ENCODE measurements at places on chromosomes 5 and 9.

DNA sequence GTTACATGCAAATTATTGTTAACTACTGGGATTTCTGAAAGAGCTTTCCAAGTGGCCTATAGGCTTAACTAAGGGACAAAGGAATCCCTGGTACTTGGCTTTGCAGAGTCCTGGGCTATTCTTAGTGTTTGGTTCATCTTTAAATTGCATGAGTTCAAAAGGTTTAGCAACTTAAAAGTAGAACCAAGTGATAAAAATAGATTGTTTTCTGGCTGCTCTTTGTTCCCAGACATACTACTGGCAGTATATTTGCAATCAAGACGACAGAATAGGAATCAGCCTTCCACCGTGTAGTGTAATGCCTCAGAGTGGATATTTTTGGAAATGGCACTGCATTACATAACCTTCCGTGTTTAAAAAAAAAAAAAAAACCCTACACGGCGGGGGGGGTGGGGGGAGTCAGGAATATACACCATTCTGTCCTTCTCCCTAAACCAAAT is 1.0 kb downstream of the NREP start:
- no peak for DNase-seq

GRCh38 chr5:132215329-132215728 is 12.3 kb downstream of the P4HA2 start:
- DNase-seq: peak; percentile 66

- DNase-seq: no peak
Measured at GRCh38 chr9:13163287-13163686, 116.2 kb downstream of the MPDZ start.

GRCh38 chr5:143207058-143207457 is 196.4 kb downstream of the NR3C1 start:
- DNase-seq: no peak

GRCh38 chr5:170443624-170444023 is 54.5 kb upstream of the KCNMB1 start:
- DNase-seq: no peak

- no peak for DNase-seq
Measured at GRCh38 chr5:17828681-17829080, 194.4 kb downstream of the TAF11L14 start.

GRCh38 chr9:109203761-109204360 is 36.8 kb upstream of the FRRS1L start:
- DNase-seq: no peak

GRCh38 chr9:109469646-109470358 is 28.3 kb downstream of the PTPN3 start:
- DNase-seq: peak; percentile 69

DNA sequence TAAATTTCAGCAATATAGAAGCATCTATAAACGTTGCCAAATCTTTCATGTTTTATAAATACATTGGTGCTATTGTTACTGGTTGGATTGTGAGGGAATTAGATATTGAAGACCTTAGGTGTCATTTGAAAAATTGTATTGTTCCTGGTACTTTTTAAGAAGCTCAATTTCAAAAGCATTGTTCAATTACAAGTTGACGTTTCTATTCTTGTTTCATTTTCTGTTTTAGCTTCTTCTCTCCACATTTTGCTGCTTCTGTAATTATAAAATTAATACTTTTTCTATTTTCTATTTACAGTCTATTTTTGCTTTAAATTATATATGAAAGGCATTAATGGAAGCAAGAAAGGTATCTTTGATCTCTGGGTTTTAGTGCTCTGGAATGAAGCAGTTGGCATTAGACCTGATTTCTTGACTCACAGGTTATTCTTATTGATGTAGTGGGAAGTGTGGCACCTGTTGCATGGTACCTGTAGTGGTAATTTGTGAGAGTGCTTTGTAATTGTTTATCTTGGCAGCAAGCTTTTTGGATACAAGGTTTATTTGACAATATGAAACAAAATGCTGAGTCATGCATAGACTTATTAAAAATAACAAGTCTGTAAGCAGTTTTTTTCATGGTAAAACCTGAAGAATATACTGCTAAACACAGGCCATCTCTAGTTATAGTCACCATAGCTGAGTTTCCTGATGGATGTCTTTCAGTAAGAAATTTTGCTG is 13.2 kb downstream of the MACIR start:
- peak; percentile 86 for DNase-seq

DNA sequence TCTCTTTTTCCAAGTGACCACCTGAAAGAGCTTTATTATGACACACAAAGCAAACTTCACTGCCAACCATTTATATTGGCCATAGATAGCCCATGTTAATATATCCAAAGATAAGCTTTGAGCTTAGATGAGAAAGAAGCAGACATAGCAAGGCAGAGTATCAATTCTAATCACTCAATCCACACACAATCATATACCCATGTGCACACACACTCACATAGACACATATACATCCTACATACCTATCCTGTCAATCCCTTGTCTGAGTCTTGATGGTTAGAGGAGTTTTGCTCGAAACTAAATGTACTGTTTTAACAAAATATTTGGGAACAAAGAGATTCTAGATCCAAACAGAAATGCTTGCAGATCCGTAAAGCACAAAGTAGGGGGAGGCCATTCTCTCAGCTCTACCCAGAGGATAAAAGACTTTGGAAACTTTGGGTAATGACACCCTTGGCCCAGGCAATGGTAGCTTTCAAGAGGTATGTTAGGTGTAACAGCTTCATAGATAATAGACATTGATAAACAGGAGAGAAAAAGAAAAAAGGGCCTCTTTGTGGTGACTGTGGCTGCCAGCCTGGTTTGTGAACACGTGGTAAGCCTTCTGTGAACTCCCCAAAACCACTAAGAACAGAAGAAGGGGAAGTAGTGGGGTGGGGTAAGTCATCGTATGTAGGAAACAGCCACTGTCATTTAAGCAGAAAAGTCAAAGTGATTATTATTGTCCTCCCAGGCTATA is 121.6 kb downstream of the TLR4 start:
- no peak for DNase-seq

GRCh38 chr5:179727106-179727505 is 5.5 kb upstream of the MAML1 start:
- no peak for DNase-seq

DNA sequence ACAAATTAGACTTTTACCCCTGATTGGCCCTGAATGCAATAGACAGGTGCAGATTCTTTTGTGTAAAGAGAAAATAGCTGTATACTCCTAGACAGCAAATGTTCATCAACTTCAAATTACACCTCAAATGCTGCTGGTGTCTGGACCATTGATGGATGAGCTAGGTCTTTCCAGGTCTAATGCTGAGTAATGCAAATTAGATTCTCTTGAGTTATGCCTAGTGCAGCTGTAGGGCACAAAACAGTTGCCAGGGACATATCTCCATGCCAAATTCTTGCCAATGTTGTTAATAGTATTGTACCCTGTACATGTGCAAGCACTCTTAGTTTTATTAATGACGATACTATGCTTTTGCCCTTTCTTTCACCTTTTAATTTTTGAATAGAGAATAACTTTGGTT is 72.3 kb upstream of the CNTLN start:
- DNase-seq: no peak

- no peak for DNase-seq
Measured at GRCh38 chr5:57577432-57578175, 95.0 kb upstream of the ACTBL2 start.

DNA sequence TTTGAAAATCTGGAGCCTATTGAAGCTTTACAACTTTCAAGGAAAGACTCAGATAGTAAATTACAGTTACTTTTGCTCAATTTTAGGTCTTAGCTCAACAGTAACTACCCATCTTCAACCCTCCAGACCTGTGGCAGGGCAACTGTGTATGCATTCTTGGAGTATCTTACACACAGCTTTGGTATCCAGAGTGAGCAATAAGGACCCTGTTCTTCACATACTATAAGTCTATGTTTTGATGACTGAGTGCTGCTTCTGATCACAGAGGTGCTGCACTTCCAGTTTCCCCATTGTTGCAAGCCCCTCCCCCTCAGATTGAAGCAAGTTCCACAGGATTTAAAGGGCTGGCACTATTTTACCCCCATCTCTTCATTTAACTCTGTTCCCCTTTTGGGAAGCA is 737.4 kb upstream of the GRAMD2B start:
- no peak for DNase-seq

GRCh38 chr5:53884417-53884816 is 324.0 kb downstream of the NDUFS4 start:
- DNase-seq: no peak

DNA sequence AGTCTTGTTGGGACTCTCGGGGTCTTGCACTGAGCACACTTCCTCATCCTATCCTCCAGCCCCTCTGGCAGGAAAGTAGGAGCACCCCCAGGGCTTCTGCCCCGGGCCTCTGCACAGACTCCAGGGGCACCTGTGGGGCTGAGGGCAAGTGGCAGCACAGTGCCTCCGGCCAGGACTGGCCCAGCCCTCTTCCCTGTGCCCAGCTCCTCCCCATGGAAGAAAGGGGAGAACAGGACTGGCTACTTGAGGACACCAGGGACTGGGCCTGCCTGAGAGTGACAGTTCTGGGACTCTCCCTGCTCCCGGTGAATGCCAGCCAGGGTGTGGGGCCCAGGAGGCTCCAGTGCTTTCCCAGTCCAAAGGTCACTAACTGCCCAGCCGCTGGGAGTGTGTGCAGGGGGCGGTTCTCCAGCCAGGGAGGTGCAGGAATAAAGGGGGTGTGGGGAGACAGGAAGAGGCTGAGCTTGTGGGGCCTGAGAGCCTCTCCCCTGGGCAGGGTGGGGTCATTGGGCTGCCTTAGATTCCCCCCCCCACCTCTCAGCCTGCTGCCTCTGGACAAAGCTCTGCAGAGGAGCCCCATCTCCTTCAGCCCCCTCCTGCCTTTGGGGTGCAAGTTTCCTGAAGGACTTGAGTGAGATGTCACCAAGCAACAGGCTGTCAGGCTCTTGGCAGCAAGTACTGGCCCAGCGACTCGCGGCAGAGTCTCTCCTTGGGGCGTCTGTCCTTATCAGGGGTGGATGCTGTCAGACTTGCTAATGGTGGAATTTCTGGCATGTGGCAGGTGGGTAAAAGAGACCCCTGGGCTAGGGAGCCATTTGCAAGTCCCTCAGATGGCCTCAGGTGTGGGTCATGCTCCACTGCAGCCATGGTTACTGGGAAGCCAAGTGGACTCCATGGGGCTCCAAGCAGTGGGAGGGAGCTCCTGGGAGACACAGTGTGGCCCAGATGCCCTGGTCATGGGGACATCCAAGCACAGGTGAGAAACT is 19.1 kb upstream of the JADE2 start:
- no peak for DNase-seq

DNA sequence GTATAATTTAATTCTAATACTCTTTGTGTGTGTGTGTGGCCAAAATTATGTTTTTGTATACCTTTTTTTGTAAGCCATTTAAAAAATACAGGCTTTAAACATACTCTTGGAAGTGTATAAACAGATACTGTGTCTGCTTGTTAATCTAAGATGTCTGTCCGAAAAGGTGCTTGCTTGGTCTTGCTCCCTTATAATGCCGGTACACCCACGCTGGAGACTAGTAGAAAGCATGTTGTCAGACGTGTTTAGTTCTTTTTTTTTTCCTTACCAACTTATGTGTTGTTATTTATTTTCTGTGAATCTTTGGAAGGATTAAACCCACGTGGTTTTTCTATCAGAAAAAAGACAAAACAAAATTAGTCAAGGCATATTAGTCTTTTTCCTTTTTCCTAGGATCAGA is 9.5 kb downstream of the GAPVD1 start:
- DNase-seq: no peak

- no peak for DNase-seq
Measured at GRCh38 chr5:604391-604831, 7.7 kb upstream of the CEP72 start.

- no peak for DNase-seq
Measured at GRCh38 chr5:136192015-136192525, 892 bp downstream of the SMIM32 start.

- DNase-seq: no peak
Measured at GRCh38 chr5:9398227-9398626, 147.6 kb downstream of the SEMA5A start.

Measured in NCI-H2029 (cell line).